ENCODE measurements at places on chromosomes 11 and 22.
A peak's percentile ranks its signal among the peaks of the same experiment; 100 is the strongest.

DNA sequence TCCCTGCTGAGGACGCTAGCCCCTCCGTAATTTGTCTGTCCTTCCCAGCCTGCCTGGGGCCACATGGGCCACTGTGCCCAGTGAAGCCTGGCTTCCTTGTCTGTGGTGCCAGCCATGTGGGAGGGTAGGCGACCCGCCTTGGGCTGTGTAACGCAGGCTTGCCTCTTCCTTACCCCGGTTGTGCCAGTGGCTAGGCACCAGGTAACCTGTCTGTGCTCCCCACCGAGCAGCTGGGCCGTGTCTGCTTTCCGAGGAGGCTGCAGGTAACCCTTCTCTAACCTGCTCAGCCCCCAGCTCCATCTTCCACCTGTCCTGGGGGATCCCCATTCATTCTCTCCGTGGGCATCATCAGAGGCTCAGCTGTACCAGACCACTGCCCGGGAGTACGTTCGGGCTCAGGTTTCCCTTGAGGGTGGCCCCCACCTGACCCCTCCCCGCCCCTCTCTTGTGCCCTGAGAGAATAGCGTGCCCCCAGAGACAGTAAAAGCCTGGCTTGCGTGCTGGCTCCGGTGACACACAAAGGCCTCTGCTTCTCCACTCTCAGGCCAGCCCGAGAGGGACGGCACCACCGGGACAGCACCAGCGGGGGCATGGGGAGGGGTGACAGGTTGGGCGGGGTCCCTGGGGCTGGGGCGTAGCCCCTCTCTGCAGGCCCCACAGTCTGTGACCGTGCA is 79.1 kb downstream of the CDKN1C start:
- no peak for DNase-seq

- DNase-seq: no peak
Measured at GRCh38 chr11:128574576-128575011, 12.8 kb downstream of the ETS1 start.

DNA sequence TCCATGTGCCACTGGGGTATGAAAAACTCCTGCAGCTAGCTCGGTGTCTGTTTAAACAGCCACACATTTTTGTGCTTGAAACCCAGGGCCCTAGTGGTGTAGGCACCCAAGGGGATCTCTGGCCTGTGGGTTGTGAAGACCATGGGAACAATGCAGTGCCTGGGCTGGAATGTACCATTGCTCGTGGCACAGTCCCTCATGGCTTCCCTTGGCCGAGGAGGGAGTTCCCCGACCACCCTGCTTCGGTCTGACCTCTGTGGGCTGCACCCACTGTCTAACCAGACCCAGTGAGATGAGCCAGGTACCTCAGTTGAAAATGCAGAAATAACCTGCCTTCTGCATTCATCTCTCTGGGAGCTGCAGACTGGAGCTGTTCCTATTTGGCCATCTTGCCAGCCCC is 214.0 kb downstream of the TRPC6 start:
- DNase-seq: no peak

DNA sequence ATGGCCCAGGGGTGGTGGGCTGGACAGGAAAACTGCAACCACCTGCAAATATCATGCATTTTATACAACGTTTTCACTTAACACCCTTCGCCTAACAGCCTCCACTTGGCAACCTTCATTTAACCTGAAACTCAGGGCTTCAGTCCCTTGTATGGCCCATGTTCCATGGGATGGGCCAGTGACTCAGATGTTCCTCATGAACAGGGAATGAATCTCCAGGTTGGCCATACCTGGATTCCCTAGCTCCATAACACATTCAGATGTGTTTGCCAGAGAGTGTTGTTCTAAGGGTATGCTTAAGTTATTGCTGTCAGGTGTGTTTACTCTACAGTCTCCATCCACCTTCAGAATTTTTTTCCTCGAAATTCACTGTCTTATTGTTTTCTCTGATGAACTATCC is 316.9 kb downstream of the JRKL start:
- no peak for DNase-seq

DNA sequence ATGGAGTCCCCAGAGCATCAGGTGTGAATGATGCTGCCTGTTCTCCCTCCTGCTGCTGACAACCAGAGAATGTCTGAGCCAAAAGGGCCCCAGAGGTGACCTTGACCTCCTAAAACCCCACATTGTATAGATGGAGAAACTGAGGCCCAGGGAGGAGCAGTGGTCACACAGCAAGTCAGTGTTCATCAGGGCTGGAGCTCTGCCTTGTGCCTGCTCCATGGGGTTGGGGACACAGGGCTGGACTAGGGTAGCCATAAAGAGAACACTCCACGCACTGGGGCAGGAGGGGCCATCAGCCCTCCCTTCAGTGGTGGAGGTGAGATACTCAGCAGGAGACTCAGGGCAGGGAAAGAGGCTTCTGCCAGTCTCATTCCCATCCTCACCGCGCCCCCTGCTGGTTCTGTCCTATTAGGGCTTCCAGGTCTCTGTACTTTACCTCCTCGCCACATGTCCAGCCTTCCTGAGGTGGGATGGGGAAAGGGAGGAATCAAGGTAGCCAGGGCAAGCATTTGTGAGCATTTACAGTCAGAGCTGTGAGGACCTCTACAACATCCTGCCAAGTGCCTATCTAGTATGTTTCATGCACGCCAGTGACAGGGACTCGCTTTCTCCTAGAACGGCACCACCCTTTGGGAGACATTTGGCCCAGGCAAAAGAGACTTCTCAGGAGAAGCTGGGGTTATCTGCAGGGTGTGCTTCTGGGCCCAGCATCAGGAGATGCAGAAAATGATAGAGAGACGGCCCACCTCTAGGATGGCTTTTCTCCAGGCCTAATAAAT is 43.2 kb downstream of the NEU3 start:
- DNase-seq: peak; percentile 84

DNA sequence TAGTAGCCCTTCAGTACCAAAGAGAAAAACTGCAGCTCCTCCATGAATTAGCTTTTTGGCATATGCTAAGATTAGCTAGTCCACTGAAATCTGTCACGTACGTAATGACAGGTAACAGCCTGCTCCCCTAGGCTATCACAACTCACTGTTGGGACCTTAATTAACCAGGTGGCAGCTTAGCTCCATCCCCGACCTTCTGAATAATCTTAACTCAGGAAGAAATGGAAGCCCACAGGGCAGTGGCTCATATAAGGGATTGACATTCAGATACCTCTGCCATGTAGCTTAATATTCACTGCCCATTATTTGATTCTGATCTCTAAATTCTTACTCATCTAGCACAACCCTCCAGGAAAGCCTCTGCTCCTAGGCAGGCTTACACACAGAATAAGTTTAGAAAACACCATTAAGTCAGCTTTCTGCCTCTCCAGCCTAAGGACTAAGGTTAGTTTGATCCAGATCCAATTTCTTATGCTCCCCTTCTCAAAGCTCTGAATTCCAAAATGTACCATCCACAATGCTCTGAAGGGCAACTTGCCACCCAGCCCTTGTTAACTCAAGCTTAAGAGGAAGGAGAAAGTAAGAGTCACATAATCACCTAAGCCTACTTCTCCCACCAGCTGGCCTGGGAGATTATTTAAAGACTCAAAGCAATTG is 5.0 kb downstream of the HSPA8 start:
- DNase-seq: no peak

DNA sequence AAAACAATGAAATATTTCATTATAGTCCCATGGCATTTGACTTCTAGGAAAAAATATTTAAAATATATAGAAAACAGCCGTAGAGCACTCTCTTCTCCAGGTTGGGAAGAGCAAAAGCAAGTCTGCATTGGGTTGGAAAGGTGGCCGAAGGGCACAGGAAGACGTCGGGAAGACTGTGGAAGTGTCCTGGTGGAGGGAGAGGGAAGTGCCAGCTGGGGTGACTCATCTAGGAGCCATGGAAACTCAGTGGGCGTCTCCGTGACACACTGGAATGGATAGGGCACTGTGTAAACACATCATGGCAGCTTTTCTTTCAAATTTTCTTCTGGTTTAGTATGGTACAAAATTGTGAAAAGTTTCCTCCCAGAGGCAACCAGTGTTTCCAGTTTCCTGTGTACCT is 12.7 kb downstream of the GTPBP1 start:
- DNase-seq: peak; percentile 71

DNA sequence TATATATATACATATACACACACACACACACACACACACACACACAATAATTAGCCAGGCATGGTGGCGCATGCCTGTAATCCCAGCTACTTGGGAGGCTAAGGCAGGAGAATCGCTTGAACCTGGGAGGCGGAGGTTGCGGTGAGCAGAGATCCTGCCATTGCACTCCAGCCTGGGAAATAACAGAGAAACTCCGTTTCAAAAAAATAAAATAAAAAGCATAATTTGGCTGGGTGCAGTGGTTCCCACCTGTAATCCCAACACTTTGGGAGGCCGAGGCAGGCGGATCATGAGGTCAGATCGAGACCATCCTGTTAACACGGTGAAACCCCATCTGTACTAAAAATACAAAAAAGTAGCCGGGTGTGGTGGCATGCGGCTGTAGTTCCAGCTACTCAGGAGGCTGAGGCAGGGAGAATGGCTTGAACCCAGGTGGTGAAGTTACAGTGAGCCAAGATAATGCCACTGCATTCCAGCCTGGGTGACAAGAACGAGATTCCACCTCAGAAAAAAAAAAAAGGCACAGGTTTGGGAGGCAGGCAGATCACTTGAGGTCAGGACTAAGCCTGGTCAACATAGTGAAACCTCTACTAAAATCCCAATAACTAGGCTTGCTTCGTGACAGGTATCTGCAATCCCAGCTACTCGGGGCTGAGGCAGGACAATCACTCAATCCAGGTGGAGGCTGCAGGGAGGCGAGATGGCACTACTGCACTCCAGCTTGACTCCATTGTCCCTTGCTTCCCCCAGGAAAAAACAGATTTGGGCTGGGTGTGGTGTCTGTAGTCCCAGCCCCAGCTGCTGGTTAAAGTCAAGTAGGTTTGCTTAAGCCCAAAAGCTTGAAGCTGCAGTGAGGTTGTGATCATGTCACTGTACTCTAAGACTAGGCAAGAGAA is 11.8 kb upstream of the WDR74 start:
- DNase-seq: no peak

GRCh38 chr11:102400603-102401002 is 52.0 kb downstream of the TMEM123 start:
- DNase-seq: no peak

Measured in D341Med (cell line).